ENCODE measurements at places on chromosomes 3 and 15. TPM values are rescaled to one million over a fixed set of nuclear protein-coding genes. Genes with fewer than 3 reads are reported as not detected.

DNA sequence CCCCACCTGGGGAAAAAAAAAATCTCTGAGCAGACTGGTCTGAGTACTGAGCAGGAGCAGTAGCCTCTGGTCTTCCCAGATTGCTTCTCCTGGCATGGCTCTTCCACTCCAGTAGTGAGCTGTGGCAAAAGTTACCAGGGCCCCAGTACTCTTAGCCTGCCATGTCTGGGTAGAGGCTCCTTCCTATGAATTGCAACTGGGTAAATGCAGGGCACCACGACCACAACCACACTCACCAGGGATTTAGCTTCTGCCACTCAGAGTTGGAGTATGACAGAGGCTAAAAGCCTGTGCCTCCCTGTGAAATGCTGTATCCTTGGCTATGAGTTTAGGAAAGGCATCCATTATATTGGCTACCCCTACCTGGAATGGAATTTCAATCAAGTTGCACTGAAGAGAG, 67.9 kb upstream of the CCDC54 start:
- DNase-seq: no peak

- DNase-seq: no peak
Observed at GRCh38 chr3:76324101-76324500, 538.8 kb upstream of the ZNF717 start.

DNA sequence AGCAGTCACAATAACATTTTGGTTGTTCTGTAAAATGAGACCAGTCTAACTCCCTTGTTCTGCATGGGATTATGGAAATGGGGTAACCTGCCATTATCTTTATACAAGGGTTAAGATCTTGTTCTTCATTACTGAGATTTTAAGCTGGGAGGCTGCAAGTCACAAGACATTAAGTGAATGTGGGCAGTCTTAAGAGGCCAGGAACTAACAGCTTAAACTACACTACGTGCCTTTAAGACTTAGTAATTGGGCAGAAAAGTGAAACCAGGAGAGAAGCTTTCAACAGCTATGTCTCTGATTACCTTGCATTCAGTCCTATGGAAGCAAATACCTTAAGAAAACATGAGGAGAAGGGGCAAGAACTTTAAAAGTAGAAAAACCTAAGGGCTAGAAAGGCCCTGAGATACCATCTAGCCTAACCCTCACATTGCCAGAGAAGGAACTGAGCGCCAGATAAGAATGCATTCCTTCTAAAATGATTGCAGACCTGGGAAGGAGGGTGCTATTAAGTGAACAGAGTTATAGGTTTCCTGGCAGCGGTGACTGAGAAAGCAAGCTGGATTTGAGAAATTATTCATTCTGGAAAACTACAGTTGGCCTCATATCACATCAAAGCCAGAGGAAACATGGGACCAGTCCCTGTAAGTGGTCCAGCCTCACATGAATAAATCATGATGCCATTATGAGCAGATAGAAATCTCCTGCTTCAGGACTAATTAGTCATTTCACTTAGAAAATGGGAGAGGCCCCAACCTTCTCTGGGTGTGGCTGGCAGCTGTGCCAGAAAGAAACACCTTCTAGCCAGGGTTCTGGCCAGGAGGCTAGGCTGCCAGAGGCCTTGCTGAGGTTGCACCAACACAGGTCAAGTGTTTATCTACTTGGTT, 32.9 kb downstream of the DAPK2 start:
- DNase-seq: no peak

DNA sequence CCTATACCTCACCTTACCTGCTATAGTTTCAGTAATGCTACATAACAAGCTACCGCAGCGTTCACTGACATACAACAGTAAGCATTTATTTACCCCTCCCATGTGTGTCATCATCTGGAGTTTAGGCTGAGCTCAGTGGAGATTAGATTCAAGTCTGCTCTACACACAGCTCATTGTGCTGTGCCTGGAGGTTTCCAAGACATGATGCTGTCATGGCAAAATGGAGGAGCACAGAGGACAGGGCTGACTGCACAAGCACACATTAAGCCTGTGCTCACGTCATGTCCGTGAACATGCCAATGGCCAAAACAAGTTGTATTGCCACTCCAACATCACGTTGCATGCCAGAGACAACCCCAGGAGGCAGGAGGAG, 333.8 kb upstream of the TRIM42 start:
- DNase-seq: no peak

DNA sequence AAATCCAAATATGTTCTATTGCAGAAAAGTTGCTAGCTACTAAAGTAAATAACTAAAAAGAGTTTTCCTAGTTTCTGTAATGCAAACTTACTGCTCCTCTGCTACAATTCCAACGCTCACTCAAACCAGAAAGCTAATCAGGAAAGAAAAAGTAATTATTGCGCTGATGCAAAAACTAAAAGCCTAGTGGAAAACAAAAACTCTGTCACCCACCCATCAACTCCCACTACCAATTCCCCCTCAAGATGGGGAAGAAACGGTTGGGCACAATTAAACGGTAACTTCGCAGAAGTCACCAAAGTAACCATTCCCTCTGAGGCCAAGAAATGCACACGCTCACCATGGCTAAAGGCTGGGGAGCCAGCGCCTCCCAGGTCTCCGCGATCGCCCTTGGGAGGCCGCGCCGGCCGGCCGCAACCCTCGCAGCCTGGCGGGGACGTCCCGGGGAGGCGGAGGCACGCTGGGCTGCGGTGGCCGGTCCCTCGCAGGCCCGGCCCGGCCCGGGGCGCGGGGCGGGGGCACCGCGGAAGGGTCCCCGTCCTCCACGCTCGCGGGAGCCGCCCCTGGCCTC, 684 bp downstream of the SLTM start:
- DNase-seq: no peak

DNA sequence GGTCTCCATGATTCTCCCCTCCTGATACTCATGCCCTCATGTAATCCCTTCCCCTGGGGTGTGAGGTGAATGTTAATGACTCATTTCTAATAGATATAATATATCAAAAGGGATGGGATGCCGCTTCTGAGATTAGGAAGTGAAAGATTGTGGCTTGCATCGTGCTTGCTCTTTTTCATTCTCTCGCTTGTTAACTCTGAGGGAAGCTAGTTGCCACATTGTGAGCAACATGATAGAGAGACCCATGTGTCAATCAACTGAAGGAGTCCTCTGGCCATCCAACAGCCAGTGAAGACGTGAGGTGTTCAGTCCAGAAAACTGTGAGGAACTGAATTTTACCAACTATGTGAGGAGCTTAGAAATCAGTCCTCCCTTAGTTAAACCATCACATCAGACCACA, 28.9 kb upstream of the DRD3 start:
- DNase-seq: no peak

DNA sequence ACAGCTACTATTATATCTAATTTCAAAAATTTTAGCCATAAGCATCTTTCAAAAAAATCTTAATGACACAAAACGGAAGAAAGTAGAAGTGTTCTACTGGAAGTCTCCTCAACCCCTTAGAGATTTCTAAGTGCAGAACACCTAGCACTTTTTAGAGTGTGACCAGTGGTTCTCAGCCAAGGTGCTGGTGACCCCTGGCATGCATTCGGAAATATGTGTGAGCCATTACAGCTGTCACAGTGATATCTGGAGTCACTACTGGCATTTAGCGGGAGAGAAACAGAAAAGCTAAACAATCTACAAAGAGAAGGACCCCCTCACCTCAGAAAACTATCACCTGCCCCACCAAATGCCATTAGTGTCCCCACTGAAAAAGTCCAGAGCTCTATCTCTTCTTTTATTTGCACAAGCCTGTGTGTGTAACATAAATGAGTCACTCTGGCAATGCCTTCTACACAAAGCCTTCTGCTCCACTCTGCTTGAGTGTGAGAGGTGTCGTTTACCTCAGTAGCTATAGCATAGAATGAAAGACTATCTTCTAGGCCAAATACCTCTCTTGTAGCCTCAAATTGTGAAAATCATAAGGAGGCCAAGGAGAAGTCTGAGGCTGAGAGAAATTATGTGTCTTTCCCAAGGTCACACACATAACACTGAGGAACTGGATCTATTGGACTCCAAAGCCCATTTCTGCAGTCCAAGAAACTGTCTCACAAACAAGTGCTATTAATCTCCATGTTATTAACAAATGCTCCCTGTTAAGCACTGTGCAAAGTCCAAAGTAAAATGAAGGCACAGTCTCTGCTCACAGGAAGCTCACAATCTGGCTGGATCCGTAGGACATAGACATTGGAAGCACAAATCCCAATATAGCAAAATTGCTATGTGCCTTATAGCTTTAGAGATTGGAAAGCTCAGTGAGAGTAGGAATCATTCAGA, 28.5 kb upstream of the KCNMB2 start:
- DNase-seq: no peak

DNA sequence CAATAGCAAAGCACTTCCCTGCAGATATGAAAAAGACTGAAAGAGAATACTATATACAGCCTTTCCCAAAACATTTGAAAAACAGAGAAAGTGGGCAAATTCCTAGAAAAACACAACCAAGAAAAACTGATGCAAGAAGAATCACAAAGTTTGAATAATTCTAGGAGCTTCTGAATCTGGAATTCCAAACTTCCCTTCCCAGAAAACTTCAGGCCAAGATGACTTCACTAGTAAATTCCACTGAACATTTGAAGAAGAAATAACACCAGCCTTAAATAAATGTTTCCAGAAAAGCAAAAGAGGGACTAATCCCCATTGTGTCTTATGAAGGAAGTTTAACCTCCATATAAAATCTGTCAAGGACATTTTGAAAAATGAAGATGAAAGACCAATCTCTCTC, 15.8 kb upstream of the NSMCE3 start:
- no peak for DNase-seq

GRCh38 chr3:49385617-49386016, 26.2 kb downstream of the RHOA start:
- no peak for DNase-seq

DNA sequence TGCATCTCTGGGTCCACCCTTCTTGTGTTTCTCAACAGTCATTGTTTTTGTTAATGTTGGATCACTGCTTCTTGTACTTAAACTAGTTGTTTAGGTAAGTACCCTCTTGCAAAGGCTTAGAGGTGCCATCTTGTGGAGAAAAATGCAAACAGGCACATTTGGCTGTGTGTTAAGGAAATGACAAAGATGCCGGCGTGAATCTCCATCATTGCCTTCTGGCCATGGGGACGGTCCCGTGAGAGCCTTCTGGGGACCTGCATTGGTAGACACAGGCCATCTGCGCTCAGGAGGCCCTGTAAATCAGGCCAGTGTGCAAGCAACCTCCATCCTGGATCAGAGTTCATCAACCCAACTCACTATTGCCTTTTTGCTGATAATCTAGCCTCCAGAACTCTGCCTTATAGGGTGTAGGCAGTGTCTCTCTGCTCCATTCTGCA, 158.6 kb upstream of the NR2E3 start:
- DNase-seq: peak; percentile 84

DNA sequence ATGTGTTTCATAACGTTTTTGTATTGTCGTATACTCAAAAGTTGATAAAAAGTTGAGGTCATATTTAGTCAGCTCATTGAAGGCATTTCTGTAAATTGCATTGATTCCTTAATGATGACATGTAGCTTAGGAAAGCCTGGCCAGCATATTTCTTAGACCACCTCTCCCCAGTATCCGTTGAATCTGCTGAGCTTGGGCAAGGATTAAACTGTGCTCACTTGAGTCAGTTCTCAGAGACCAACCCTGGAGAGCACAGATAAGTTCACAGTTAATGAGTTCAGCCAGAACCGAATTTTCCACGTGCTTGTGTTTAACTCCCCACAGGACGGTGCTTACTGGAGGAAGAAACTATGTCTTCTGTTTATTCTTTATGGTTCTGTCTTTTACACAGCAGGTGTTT, 132.7 kb downstream of the SLC25A26 start:
- DNase-seq: peak; percentile 46

- DNase-seq: no peak
Observed at GRCh38 chr15:101448336-101448735, 41.2 kb downstream of the PCSK6 start.

GRCh38 chr3:194787072-194787471, 101.4 kb downstream of the FAM43A start:
- no peak for DNase-seq

The MNS1 gene
- total RNA-seq: 5.6 TPM

The MED12L gene
- 0.82 TPM for total RNA-seq

The DPPA2 gene
- 0.19 TPM for total RNA-seq

The GPR149 gene
- not detected for total RNA-seq

The ALPK3 gene
- total RNA-seq: 20.2 TPM

The TERC gene
- total RNA-seq: 2.1 TPM

The B3GNT5 gene
- 9.9 TPM for total RNA-seq

The P2RY14 gene
- 2.4 TPM for total RNA-seq

The FEZF2 gene
- not detected for total RNA-seq

The EPHB1 gene
- total RNA-seq: 3.2 TPM

The SLC28A1 gene
- total RNA-seq: 12.8 TPM

The CCDC191 gene
- 11.7 TPM for total RNA-seq
